ENCODE measurements at places on chromosomes 2 and 18.

DNA sequence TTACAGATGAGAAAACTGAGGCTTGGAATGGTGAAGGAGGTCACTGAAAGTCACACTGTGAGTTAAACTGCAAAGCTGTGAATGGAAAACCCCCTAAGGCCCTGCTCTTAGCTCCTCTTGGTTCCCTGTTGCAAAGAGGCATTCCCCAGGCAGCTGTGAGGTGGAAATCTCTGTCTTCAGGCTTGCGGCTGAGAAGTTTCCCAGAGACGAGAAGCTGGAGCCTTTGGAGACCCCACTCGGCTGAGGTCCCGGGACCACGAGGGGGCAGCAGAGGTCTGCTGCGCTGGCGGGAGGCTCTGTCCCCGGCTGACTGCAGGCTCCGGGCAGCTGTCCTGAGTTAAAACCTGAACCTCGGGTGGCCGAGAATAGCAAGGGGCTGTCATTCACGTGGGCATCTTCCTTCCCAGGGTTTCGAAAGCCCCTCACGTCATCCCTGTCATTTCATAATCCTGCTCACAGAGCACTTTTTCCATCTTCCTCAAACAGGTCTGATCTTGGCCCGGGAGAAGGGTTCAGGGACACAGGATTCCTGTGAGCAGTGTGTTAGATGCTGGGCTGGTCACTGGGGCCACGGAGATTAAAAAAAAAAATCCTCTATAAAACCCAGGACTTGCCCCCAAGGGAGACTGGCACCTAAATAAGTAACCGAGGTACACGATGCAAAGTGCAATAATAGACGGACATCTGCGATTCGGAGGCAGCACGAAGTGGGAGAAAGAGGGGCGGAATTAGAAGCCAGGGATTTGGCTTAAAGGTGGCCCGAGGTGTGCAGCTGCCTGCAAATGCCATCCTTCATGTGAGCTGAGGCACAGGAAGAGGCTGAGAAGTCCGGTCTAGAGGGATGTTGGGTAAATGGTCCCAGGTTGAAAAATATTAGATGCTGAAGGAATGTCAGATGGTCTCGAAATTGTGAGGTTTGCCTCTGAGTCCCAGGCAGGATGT, 24.6 kb upstream of the ATOH8 start:
- peak; percentile 39 for DNase-seq
- peak overlapping the region; percentile 37 for H3K27ac ChIP-seq
- no peak overlapping the region for H3K4me3 ChIP-seq

DNA sequence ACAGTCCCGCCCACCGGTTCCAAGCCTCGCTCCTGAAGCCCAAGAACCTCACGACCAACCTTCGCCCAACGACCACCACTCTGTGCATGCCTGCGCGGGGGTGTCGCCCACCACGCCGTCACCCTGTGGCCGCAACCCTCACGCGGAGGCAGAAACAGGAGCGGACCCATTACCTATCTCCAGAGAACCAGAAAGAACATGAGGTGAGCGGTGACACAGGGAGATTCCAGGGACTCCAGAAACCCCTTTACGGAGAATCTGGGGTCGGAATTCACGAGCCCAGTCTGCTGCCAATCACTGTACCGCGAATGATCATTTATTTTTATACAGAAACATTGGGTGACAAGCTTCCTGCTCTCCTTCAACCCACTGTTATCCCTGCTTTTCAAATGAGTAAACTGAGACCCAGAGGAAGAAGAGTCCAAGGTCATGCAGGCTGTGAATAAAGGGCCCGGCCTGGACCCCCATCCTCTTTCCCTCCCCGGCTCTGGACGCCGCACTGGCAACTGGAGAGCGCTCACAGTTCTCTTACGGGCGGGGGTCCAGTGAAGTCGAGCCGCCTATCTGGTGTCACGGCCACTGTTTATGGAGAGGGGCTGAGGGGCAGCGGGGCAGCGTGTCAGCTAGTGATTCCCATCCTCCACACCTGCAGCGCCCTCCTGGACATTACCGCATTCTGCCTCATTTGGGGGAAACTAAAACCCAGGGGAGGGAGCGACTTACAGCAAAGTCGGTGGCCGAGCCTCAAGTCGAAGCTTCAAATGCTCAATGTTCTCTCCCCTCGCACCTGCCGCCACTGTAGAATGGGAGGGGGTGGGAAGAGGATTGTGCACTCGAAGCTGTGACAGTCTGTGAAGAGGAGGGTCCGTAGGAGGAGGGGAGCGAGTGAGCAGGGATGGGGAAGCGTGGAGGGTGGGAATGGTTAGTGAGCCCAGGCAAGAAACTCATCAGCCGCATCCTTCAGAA, 723 bp upstream of the SLC30A3 start:
- DNase-seq, result no peak
- H3K4me1 ChIP-seq, result peaks cover 30% of the 10 kb centered on the region
- H3K36me3 ChIP-seq, result peaks cover 27% of the 10 kb centered on the region
- peak overlapping the region; percentile 82 for H3K27ac ChIP-seq
- H3K27me3 ChIP-seq, result peaks cover 51% of the 10 kb centered on the region
- peak overlapping the region; percentile 99 for H3K4me3 ChIP-seq

DNA sequence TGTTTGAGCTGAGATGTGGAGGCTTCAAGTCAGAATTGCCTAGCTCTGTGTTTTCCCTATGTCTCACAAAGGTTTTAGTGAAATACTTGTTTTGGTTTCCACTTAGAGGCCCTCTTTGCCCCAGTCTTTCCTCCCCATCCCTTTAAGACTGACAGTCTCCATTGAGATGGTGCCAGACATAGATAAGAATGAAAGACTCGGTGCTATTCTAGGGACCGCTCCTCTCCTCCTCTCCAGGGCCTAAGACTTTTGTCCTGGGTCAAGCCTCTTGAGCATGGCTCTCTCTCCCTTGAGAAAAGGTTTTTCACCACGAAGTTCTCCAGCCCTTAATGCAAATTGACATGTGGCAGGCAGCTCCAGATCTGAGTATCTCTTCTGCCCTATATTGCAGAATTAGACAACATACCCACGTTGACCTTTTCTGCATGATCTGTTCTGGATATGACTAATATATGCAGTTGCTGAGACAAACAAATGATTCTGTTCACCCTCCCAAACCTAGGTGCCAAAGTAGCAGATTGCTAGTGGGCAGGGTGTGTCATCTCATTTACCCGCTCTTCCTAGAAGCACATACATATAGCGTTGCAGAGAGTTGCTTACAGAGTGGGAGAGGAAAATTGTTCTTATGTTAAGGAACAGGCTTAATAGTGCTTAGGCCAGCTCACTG, 47.5 kb upstream of the ACSL3 start:
- no peak overlapping the region for H3K27ac ChIP-seq
- H3K27me3 ChIP-seq, result peaks cover 11% of the 10 kb centered on the region
- no peak overlapping the region for H3K4me3 ChIP-seq
- no peaks in the 10 kb centered on the region for H3K36me3 ChIP-seq
- H3K4me1 ChIP-seq, result no peaks in the 10 kb centered on the region

DNA sequence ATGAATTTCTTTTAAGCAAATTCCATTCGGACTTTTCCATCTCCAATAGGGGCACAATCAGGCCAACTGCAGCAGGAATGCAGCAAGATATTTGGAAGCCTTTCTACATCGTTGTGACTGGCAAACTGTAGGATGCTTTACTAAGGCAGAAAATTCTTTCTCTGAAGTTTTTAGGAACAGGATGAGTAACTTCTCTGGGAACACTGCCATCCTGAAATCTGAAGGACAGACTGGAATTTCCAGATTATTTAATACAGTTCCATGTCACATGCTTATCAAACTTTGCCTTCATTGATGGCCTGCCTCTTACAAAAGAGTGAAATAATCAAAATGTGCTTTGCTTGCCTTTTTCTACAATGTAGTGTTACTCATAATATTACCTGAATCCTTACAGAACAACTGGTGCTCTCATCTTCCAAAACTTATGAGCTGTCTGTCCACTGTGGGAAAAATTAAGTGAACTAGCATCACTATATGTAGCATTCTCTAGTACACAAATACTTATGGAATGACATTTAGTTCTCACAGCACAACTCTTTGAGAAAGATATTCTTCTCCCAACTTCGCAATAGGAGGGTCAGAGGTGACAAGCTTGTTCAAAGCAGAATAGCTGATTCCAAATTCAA, 32.0 kb upstream of the MAP2 start:
- H3K27me3 ChIP-seq, result no peaks in the 10 kb centered on the region
- no peak overlapping the region for H3K4me3 ChIP-seq
- H3K27ac ChIP-seq, result no peak overlapping the region
- no peaks in the 10 kb centered on the region for H3K36me3 ChIP-seq

DNA sequence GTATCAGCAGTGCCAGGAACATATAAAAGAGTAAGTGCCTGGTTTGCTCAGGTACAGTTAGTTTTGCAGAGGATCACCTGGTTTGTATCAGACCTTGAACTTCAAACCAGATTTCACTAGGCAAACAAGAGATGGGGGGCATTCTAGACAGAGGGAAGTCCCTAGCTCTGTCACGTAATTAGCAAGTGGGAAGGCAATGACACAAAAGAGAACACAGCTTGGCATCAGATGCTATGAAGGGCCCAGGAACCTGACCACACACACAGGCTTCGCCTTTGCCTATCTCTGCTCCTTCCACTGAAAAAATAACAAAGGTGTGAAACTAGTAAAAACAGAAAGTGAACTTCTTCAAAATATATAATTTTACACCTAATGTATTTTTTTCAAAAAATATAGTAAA, 62.6 kb downstream of the CERKL start:
- H3K27ac ChIP-seq, result no peak overlapping the region
- no peaks in the 10 kb centered on the region for H3K36me3 ChIP-seq
- no peak for DNase-seq
- no peak overlapping the region for H3K4me3 ChIP-seq

DNA sequence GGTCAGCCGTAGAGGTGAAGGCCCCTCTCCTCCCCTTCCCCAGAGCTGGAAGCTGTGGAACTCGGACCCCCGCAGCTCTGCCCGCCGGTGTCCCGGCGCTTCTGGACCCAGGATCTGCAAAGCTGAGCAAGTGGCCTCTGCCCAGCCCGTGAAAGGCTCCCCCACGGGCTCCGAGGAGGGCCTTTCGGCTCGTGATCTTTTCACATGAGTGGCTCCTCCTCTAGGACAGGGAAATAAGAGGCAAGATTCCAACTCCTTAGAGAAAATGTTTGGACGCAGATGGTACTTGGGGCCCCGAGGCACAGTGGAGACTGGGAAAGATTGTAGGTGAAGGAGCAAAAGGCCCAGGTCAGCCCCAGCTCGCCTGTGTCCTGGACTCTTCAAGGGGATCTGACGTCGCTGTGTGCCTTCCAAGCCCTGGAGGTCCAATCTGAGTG, 48.2 kb upstream of the SP3 start:
- peaks cover 22% of the 10 kb centered on the region for H3K27me3 ChIP-seq
- peaks cover 14% of the 10 kb centered on the region for H3K4me1 ChIP-seq
- H3K36me3 ChIP-seq, result no peaks in the 10 kb centered on the region
- no peak for DNase-seq

DNA sequence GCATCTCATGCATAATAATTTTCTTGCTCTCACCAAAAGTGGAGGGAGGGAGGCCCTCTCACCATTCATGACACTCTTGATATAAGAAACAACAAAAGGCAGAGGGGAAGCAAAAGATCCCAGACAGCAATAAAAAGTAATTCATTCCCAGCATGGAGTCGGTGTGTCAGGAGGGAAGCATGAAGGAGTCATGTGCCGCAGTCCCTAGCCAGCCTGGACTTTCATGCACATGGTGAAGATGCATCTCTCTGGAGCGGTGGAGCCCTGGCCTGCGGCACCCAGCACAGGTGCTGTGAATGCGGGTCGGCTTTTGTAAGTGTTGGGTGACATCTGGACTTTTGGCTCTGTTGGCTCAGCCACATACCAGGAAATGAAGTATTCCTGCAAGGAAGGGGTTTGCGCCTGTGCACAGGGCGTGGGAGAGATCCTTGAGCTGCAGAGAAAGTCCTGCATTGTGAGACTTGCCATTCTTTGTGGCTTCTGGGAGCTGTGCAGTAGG, 119.4 kb downstream of the COPS8 start:
- H3K4me3 ChIP-seq, result no peak overlapping the region
- H3K36me3 ChIP-seq, result no peaks in the 10 kb centered on the region
- H3K27ac ChIP-seq, result no peak overlapping the region
- H3K27me3 ChIP-seq, result peaks cover 57% of the 10 kb centered on the region
- no peaks in the 10 kb centered on the region for H3K4me1 ChIP-seq

- H3K4me3 ChIP-seq, result no peak overlapping the region
- no peaks in the 10 kb centered on the region for H3K27me3 ChIP-seq
- H3K4me1 ChIP-seq, result no peaks in the 10 kb centered on the region
- DNase-seq, result no peak
- H3K36me3 ChIP-seq, result no peaks in the 10 kb centered on the region
Measured at GRCh38 chr2:128835342-128835855, 516.7 kb upstream of the HS6ST1 start.

DNA sequence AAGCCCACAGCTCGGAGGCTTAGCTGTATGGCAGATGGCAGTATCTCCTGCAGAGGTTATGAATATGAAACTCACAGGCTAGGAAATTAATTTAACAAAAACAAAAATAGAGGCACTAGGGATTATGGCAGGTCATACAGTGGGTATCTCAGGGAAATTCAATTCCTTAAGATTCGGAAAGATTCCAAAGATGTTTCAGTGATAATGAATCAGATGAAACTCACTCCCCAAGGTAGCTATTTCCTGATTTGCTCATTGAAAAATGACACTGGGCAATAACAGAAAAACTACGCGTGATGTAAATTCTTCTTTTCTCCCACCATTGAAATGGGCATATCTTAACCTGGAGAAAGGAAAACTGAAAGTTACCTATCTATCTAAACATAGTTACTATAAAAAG, 414.1 kb downstream of the STK39 start:
- no peaks in the 10 kb centered on the region for H3K4me1 ChIP-seq
- H3K4me3 ChIP-seq, result no peak overlapping the region
- peaks cover 18% of the 10 kb centered on the region for H3K27me3 ChIP-seq

DNA sequence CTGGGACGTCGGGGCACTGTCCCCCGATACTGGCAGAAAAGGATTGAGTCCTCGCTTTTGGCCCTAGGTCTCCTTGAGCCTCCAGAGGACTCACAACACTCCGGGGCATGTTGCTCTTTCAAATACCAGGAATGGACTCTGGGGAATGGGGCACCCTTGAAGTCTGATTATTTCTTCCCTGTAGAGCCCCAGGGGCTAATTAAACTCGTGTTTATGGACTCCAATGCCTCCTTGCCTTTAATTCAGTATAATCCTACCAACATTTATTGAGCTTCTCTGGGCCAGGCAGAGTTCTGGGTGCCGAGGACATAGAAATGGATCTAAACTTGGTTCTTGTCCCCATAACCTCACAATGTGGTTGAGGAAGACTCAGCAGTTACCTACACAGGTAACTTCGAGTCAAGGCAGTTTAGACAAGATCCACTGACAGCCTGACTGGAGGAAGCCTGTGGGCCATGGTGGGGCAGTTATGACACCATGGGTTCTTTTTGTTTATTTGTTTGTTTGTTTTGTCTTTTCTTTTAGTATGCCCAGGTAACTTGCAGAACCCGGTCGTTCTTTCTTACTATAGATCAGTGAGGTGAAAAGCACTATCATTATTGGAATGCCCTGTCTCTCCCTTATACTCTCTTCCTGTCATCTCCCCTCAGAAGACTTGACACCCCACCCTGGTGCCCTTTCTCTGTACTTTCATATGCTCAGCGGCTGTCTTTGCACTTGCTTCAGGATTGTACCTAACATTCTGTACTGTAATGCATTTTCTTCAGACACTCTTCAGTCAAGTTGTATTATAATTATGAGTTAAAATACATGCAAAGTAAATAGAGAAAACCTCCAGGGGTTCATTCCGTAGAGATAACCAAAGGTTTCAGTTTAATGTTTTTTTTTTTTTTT, 3.2 kb downstream of the CFLAR start:
- H3K4me1 ChIP-seq, result peaks cover 64% of the 10 kb centered on the region
- H3K4me3 ChIP-seq, result peak overlapping the region; percentile 99
- H3K27me3 ChIP-seq, result no peaks in the 10 kb centered on the region
- H3K27ac ChIP-seq, result peak overlapping the region; percentile 100
- DNase-seq, result no peak
- H3K36me3 ChIP-seq, result peaks cover 24% of the 10 kb centered on the region

GRCh38 chr2:10339647-10340592, 37.2 kb downstream of the HPCAL1 start:
- no peak overlapping the region for H3K4me3 ChIP-seq
- peaks cover 9% of the 10 kb centered on the region for H3K36me3 ChIP-seq
- H3K27me3 ChIP-seq, result no peaks in the 10 kb centered on the region
- peak overlapping the region; percentile 73 for H3K27ac ChIP-seq
- no peak for DNase-seq
